A549 treated with ZK216348 at 1 μM for 4 hours (cell line): ENCODE measurements at places on chromosomes 7 and 10. TPM values are rescaled to one million over a fixed set of nuclear protein-coding genes. Genes with fewer than 3 reads are reported as not detected.

Gene NRAP
- total RNA-seq, result not detected in 5 replicates

Gene HABP2
- total RNA-seq, result 0.07 to 0.12 TPM (median 0.09 TPM) in 4 of 5 replicates, not detected in the other

Gene HYAL4
- 0.08 to 0.09 TPM in 2 of 5 replicates, not detected in the others for total RNA-seq

Gene NME8
- total RNA-seq, result not detected in 5 replicates

Gene TAS2R38
- total RNA-seq, result not detected in 5 replicates

Gene FAM237B
- total RNA-seq, result not detected in 5 replicates

Gene TRAPPC14
- total RNA-seq, result 8.3 to 14.8 TPM (median 12.9 TPM) in 5 replicates

Gene PDLIM1
- total RNA-seq, result 169 to 189 TPM (median 185 TPM) in 5 replicates

Gene STX1A
- 67.2 to 92.1 TPM (median 81.8 TPM) in 5 replicates for total RNA-seq

Gene PMPCB
- 61.0 to 83.7 TPM (median 64.9 TPM) in 5 replicates for total RNA-seq

Gene TECPR1
- total RNA-seq, result 3.5 to 12.3 TPM (median 7.6 TPM) in 5 replicates

Gene PNLIP
- not detected in 5 replicates for total RNA-seq

Gene HPSE2
- 0.45 TPM in 1 of 5 replicates, not detected in the others for total RNA-seq

Gene ADAM12
- total RNA-seq, result 2.9 to 6.0 TPM (median 4.1 TPM) in 5 replicates

Gene C10orf62
- 0.15 TPM in 1 of 5 replicates, not detected in the others for total RNA-seq
